Fibroblast of skin of left biceps (primary cell): ENCODE measurements at places on chromosomes 2 and 18.

DNA sequence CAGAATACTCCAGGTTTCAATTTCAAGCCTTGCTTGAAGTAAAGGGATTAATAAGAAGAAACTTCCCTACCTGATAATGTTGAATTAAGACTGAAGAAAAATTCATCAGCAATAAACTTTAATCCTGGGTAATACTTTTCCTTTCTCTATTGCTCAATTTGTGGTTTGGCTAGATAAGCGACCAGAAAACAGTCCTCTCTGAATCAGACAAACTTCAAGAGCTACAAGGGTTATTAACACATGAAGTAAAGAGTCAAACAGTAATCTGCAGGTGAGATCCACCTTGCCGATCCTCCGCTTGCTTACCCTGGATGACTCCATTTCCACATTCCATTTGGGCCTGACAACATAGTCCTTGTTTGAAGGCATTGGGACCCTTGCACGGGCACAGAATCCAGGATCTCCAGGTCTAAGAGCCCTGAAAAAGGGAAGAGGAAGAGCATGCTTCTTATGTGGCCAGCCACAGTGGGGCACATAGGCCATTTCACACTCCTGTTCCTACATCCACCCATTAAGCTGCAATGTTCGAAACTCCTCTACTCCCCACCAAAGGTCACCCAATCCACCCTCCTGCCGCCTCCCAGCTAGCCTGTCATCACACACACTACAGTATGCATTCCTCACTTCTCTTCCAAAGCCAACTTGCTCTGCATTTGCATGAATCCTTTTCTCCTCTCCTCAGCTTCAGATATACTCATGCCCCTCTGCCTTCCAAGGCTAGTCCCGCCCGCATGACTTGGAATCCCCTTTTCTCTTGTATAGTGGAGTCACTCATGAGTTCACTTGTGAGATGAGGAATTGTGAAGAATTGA is 39.8 kb downstream of the IWS1 start:
- no peak for DNase-seq

- no peak for DNase-seq
Measured at GRCh38 chr2:105840933-105841332, 96.2 kb downstream of the NCK2 start.

DNA sequence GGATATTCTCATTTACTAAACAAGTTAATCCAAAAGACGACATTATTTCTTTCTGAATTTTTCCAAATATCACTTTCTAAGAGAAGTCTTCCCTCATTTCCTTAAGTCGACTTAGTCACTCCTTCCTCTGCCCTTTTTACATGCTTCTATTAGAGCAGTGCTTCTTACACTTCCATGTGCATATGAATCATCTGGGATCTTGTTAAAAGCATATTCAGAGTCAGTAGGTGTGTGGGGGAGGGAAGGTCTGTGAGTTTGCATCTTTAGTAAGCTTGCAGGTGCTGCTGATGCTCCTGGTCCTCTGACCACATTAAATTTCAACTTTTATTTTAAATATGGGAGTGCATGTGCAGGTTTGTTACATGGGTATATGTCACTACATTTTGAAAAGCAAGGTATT is 582.6 kb downstream of the NRXN1 start:
- DNase-seq, result no peak

DNA sequence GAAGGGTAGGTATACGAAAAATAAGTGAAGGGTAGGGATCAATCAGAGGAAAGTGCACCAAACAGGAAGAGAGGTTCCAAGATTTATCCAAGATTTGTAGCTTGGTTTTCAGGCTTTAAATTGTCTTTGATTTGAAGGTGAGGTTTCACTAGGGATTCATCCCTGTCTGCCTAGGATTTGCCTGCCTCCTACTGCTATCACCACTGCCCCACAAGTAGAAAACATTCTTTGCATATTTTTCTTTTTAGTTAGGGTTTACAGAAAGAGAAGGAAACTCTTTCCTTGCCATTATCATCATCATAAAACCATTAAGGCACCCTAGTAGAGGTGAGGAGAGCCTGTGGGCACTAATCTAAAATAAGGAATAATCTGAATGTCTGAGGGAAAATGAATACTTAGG is 45.8 kb upstream of the TANC1 start:
- no peak for DNase-seq

GRCh38 chr2:231457101-231457500 is 7.2 kb downstream of the NCL start:
- no peak for DNase-seq

DNA sequence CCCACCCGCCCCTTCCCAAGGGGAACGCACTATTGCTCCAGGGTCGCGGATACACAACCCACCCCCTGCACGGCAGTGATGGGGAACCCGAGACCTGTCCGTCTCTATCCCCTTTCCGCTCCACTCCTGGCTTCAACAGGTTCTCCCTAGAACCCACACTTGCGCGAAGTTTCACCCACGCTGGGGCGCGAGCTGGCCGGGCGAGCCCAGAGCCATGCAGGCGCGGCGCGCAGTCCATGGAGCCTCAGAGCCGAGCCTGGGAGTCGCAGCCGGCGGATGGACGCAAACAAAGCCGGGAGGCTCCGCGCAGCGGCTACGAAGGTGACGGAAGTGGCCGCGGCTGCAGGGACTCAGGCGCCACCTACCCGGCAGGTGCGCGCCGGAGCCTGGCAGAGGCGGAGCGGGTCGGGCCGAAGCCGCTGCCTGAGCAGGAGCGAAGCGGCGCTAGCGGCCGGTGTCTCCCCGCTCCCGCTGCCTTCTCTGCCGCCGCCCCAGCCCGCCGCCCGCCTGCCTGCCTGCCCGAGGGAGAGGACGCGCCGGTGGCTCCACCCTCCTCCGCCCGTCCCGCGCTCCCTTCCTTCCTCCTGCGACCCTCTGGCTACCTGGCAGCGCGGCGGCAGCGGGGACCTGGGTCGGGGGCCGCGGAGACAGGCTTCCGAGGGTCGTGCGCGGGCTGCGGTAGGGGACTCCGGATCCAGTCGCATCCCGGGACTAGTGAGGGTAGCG is 14.0 kb downstream of the ALPG start:
- no peak for DNase-seq

- no peak for DNase-seq
Measured at GRCh38 chr2:62215306-62216064, 19.6 kb downstream of the B3GNT2 start.

GRCh38 chr2:88561646-88562388 is 65.4 kb downstream of the EIF2AK3 start:
- no peak for DNase-seq

DNA sequence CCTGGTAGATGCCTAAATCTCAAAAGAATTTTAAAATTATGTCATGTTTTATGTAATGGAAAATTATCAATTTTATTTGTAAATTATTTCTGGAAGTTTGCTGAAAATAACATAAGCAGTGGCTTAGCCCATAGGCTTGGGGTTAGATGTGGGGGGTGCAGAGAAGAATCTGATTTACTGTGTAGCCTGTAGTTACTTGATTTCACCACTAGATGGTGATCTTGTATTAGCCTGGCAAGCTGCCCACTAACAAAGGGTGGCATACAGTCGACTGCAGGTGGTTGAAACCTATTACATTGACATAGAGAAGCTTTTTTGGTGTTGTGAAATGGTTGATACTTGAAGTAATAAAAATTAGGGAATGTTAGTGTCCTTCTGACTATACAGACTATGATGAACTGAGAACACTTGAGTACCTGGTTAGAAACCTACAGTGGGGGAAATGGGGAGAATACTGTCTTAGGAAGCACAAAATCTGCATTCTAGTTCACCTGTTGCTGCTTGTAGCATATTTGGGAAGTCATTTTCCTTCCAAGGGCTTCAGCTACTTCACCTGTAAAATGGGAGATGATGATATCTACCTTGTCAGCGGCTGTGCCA is 191.0 kb upstream of the LHCGR start:
- DNase-seq, result no peak

DNA sequence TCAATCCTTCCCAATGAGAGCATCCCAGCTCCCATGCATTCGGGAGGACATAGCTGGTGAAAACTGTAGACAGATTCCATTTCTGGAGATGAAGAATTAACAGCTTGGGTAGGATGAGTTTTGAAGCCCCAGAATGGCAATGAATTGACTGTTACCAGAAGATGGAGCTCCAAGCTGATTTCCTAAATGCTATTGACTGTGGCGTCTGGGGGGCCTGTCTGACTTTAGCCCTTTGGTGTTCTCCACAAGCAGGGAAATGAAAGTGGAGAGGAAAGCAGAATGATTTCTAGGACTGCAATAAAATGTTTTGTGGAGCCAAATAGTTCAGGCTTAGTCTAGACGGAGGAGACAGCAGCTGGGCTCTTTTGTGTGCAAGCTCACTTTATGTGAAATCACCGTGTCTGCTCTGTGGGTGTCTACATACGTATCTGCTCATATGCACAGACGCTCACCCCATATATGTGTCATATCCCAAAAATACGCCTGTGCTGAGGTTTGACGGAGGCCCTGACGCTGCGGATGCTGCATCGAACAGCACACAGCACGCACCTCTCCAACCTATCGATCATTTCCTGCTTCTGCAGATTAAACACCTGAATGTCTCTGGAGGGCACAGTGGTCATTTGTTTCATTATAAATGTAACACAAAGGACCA is 166.4 kb upstream of the PXDN start:
- peak; percentile 1 for DNase-seq

DNA sequence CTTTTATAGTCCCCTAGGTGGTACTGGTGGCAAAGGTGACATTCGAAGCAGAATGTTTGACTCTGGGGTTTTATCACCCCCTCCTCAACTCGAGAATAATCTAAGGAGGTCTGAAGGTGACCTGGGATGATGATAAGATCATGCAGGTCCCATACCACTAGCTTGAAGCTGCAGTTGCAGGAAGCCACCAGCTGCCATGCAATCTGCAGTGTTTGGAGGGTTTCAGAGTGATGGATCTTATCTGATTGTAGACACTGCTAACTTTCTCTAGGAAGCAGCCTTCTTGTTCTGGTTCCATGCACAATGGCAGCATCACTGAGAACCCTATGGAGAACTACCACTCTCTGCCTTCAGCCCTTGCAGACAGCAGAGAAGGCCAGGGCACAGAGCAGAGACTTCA is 59.4 kb upstream of the LRPPRC start:
- DNase-seq, result no peak

DNA sequence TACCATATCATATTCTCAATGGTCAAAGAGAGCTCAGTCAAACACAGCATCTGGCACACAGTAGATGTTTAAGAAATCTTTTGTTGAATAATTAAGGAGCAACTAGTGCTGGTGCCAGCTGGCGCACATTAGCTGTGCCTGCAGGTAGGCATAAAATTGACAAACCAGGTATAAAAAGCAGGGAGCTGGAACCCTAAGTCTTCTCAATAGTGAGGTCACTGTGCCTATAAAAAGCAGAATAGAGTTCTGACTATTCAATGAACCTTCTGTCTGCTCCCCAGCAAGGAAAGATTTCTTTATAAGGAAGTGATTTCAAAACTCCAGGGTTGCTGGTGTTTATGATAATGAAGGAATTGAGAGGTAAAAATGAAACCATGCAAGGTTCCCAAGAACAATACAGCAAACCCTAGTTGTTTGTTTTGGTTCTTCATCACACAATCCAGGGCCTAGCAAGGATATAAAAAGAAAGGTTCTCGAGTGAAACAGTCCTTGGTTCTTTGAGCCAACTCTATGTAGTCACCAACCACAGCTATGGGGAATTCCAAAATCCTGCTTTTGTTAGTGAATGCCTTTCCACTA is 76.1 kb downstream of the THADA start:
- peak; percentile 69 for DNase-seq

DNA sequence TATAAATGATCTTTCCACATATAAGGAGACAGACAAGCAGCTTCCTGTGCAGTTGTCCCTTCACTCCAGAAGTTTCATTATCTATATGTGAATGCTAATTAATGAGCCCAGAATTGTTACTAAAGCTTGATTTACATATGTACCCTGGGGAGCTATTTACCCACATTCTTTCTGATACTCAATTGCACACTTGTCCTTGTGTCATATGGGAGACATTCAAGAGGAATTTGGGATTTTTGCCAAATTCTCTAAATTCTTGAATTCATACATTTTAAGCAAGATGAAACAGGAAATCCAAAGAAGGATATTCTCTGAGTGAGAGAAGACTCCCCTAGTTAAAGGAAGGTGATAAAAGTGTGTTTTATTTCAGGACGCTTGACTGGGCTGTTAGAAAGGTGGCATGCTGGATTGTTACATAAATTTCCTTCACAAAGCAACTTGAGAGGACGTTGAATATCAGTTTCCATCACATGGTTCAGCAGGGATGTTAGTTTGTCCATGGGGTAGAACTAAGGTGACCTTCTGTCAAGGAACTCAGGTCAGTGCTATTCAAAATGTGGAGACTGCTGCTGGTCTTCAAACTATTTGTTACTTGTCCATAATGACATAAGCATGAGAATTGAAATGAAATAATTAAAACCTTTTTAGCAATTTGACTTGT is 368.2 kb downstream of the IRS1 start:
- no peak for DNase-seq

DNA sequence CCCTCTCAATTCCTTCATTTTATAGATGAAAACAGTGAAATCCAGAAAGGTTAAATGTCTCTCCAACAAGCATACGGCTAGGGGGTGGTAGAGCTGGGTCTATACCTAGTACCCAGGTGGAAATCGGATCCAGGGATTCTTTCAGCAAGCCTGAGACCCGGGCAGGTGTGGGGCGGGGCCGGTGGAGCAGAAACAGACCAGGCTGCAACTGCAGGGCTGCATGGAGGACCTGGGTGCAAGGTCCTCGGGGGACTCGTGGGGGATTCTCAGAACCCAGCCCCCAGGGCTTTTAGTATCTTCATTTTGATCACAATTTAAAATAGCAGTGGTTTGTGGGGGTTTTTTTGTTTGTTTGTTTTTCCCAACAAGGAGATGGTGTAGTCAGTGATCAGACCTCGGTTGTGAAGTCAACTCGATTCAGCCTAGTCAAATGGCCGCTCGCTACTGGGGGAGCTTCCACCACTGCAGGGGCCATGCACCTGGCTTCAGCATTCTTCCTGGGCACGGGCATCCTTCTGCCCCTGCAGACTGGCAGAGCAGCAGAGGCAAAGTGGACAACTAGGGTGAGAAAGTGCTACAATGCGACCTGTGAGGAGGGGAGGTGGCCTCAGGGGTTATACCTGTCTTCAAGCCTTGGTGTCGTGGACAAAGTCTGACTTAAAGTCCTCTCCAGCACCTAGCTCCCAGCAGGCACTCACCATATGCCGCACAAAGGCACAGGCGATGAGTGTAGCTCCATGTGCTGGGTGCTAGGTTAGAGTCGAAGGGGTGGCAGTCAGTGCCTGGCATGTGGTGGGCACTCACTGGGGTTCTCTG is 46.3 kb downstream of the GORASP2 start:
- no peak for DNase-seq

DNA sequence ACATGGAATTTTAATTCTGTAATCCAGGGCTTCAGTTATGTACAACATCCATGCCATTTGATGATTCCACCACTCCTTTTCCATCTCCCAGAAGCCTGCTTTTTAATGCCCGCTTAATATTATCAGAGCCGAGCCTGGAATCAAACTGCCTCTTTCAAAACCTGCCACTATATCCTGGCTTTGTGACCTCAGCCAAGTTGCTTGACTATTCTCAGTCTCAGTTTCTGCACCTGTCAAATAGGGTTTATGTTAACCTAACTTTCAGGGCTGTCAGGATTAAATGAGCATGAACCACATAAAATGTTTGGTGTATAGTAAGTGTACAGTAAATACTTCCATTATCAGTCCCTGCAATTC is 108.7 kb downstream of the XRCC5 start:
- no peak for DNase-seq

- DNase-seq, result no peak
Measured at GRCh38 chr2:180161415-180161814, 154.3 kb upstream of the CWC22 start.

GRCh38 chr18:13217466-13217961 is 1.0 kb upstream of the LDLRAD4 start:
- DNase-seq, result no peak
